Ascending aorta (tissue), 2 donors: ENCODE measurements at places on chromosomes 3 and 15. TPM values are rescaled to one million over a fixed set of nuclear protein-coding genes. Genes with fewer than 3 reads are reported as not detected.

DNA sequence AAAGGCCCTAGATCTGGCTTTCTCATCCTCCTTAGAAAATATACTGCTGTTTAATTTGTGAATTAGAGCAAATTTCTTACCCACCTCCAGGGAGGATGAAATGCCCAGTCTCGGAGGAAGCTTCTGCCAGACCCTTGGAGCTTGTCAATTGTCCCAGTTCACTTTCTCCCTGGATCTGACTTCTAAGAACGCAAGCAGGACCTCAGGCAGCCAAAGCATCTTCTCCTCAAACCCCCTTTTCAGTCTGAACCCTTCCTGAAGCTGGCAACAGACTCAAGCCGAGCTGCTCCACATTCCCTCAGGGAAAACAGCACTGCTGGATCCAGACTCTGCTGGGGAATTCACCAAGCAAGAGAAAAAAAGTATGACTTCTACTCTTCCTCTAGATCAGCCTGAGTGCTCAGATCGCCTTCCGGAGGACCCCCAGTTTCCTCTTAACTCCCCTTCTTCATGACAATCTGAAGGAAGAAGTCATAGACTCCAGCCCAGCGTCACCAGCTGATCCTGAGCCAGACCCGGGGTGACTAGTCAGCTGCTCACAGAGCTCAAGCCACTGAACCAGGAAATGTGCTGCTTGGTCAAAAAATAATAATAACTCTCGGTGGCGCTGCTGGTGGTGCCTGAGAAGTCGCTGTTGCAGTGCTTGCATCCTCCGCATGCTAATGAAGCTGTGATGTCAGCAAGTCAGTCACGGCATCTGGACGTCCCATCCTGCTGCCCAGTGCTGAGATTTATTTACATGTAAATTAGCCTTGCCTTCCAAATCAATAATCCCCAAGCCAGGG, at the start of gene PRICKLE2:
Gene PRICKLE2 (minus strand): TSS at position 641 of the 785 bp plus-strand sequence. CDS start 26,539 bp downstream, outside the sequence.
- H3K4me3 ChIP-seq, result peak within 1 kb of the TSS; percentile 48
- no peaks in the 10 kb centered on the region for H3K27me3 ChIP-seq
- peak; percentile 94 for DNase-seq

Gene PDZRN3
- total RNA-seq, result 71.9 TPM

DNA sequence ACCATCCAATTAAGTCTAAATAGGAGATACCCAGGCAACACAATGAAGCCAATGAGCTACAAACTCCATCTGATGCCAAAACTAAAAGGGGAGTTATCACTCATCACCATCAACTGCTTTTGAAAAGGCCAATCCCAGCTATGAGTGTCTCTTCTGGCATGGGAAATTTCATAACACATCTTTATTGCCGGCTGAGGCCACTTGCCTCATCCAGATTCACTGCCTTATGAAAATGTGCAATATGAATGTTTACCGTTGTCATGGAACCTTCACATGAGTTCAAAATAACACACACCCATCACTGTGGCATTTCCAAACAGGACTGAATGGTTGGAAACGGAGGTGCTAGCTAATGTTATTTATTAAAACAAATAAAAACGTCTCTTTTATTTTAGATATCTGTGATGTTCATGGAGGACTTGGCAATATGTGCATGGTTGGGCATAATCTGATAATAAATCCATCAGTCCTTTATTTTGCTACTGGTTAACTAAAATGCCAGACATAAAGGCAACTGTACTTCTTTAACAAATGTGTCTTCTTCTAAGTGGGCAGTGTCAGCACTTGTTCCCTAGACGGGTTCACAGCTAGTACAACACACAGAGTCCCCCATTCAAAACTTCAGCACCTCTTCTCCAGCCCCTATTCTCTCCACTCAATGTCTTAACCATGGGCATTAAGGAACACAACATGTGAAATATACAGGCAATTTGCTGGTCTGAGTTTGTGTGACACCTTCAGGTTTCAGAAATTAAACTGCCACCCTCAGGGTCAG, 143.9 kb downstream of the MAGI1 start:
- peak overlapping the region; percentile 84 for H3K27ac ChIP-seq
- peaks cover 3% of the 10 kb centered on the region for H3K4me1 ChIP-seq
- no peak overlapping the region for H3K4me3 ChIP-seq
- DNase-seq, result no peak

GRCh38 chr3:7854266-7854665, 647.4 kb upstream of the LMCD1 start:
- no peak for DNase-seq
- no peaks in the 10 kb centered on the region for H3K4me1 ChIP-seq
- H3K27me3 ChIP-seq, result no peaks in the 10 kb centered on the region

DNA sequence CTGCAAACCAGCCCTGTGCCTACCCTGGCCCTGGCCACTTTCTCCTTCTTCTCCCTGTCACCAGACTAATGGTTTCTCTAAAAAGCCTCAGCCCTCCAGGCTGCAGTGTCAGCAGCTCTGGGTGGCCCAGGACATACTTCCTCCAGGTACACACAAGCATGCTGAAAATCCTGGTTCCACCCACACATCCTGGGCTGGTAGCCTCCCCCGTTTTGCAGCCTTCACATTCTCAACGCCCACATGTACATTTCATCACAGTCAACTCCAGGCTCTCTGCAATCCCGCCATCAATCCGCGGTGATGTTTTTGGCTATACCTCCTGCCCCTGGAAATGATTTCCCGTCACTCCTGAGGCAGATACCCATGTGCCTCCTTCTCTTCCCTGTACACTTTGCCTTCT, 59.4 kb downstream of the MAGEF1 start:
- H3K4me3 ChIP-seq, result no peak overlapping the region
- DNase-seq, result no peak
- H3K4me1 ChIP-seq, result no peaks in the 10 kb centered on the region
- no peaks in the 10 kb centered on the region for H3K27me3 ChIP-seq
- no peak overlapping the region for H3K27ac ChIP-seq
- H3K36me3 ChIP-seq, result no peaks in the 10 kb centered on the region

- H3K36me3 ChIP-seq, result no peaks in the 10 kb centered on the region
- no peak overlapping the region for H3K4me3 ChIP-seq
- H3K4me1 ChIP-seq, result no peaks in the 10 kb centered on the region
- H3K27ac ChIP-seq, result no peak overlapping the region
- H3K27me3 ChIP-seq, result no peaks in the 10 kb centered on the region
These were observed 182.4 kb downstream of the CBLB start for GRCh38 chr3:105686278-105686897.

- H3K27ac ChIP-seq, result peak overlapping the region; percentile 46
- H3K27me3 ChIP-seq, result no peaks in the 10 kb centered on the region
- H3K36me3 ChIP-seq, result no peaks in the 10 kb centered on the region
- no peak for DNase-seq
- H3K4me3 ChIP-seq, result peak overlapping the region; percentile 49
- H3K4me1 ChIP-seq, result peaks cover 8% of the 10 kb centered on the region
These were observed 12.4 kb upstream of the CACNA2D2 start for GRCh38 chr3:50515565-50516439.
